ENCODE measurements at places on chromosomes 5 and 9.

- DNase-seq = no peak
Measured at GRCh38 chr5:103621548-103621930, 59.0 kb upstream of the NUDT12 start.

DNA sequence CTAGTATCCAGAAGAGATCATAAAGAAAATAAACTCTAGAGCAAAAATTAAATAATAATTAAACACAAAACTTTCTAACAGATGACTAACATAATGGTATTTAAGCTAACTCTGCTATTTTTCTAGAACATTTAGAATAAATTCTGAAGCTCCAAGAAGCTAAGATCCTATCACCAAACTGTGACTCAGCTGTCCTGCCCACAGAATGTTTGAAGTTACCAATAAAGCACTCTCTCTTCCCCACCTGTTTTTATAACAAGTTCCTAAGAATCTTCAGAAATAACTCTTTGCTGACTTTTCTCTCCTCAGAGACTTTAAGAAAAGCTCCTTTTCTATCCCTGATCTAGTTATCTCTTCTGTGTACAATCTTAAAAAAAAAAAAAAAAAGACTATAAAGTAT is 6.0 kb upstream of the EFNA5 start:
- DNase-seq = no peak

DNA sequence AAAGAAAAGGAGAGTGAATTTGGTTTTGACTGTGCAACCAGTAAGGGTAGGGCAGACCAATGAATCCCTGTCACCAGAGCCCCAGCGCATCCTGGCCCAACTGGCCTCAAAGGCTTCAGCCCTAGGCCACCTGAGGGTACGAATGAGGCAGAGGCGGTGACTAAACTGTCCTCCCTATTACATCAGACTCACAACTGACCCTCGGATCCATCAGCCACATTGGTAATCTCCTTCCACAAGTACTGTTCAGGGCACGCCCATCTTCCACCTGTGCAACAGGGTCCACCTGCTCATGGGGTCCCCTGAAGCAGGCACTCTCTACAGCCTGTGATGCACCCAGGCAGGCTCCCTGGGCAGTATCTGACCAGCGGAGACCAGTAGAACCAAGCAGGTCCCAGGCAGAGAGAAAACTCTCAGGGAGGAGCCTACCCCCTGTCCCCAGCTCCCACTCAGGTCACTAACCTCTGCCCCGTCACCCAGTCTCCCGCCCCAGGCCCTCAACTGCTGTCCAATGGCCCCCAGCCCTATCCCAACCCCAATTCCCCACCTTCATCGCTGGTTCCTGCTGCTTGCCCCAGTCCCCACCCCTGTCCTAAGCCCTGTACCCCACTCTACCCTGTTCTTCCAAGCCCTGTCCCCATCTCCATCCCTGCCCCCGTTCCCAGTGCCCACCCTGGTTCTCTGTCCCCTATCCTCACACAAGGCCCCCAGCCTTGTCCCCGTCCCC is 904 bp downstream of the EDF1 start:
- no peak for DNase-seq

GRCh38 chr9:23041466-23041865 is 594.8 kb downstream of the DMRTA1 start:
- DNase-seq = no peak

GRCh38 chr5:133247881-133248624 is 196.2 kb downstream of the HSPA4 start:
- no peak for DNase-seq

DNA sequence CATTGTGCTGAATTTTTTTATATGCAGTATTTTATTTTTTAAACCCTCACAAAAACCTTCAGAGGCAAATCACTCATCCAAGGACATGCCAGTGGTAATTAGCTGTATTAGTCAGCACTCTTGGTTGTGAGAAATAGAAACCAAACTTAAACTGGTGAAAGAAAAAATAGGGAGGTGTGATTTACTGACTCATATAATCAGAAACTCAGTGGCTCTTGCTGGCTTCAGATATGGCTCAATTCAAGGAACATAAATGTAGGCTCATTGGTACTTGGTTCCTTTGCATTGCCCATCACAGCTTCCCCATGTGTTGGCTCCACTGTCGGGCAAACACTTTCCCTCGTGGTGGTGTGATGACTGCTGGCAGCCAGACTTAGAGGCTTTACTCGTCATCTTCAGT is 497.2 kb downstream of the MAT2B start:
- DNase-seq = no peak

DNA sequence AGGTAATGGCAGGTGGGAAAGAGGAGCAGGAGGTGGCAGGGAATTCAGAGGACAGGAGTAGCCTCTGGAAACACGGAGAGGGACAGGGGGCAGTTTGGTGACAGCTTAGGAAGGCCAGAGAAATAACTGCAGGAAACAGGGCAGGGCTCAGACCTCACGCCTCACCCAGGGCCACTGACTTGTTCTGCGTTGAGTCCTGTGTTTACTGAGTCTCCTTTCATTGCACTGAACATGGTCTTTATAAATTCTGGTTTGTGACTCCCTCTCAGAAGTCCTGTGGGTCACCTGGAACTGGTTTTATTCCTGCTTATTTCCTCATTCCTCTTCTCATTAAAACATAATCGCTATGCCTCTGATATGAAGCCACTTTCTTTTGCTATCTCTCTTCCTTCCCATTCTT is 55.2 kb upstream of the ZNF622 start:
- DNase-seq = no peak

- DNase-seq = no peak
Measured at GRCh38 chr5:32088214-32088613, 85.9 kb downstream of the GOLPH3 start.

- DNase-seq = no peak
Measured at GRCh38 chr5:134503088-134503936, 22.2 kb upstream of the JADE2 start.

DNA sequence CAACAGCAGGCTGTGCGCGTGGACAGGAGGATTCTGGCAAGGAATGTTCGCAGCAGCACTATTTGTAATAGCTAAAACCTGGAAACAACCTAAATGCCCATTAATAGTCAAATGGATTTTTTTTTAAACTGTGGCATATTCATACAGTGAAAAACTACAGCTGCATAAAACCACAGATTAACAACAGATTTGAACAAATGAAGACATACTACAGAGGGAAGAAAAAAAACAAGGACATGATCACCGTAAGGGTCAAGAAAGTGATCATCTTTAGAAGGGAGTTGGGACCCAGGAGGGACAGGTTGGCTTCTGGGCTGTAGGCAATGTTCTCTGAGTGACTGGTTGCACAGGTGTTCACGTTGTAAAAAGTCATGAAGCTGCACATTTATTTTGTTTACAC is 1.2 kb upstream of the TMOD1 start:
- DNase-seq = no peak

GRCh38 chr9:122364783-122365150 is 6.1 kb upstream of the PTGS1 start:
- DNase-seq = no peak

DNA sequence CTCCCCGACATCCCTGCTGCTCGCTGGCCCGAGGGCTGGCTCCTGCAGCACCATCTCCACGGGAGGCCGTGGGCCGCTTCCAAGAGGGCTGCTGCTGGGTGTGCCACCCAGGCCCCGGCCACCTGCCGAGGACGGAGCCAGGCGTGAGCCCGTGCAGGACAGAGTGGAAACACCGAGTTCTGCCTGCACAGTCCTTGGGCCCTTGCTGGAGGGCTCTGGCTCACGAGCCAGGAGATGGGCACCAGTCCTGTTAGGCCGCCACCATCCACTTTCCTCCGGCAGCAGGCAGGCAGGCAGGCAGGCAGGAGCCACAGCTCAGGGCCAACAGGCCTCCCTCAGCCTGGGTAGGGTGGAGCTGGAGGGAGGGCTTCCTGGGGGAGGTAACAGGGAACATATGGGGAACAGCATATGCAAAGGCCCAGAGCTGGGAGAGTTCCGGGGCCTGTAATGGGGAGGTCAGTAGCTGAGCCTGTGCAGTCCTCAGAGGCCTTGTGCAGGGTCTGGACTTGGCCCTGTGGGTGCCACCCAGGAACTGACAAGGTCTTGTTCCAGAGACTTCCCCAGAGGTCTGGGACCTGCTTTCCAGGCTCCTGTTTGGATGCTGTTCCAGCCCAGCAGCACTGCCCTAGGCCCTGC is 31.9 kb downstream of the RXRA start:
- no peak for DNase-seq

DNA sequence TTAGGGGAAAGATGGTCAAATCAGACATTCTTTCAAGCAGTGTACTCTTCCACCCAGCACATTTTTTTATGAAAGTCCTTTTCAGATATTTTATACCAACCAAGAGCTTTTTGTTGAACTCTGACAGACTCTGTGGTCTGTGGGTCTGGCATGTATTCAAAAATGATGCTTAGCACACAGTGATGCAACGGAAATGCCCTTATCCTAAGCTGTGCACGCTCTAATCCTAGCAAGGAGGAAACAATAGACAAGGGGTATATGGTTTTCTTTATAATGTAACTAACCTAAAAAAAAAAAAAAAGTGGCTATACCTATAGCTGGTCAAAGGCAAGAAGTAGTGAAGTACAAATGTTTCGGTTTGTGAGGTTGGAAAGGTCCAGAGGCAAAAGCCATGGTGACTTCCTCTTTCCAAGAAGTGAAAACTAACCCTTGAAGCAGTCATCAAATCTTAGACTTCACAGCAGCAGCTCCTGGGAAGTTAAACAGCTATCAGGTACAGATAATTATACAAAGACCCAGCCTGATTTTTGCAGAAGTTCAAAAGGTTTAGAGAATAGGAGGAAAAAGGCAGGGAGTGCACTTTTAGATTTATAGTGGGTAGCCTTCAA is 82.5 kb downstream of the SEMA6A start:
- no peak for DNase-seq

DNA sequence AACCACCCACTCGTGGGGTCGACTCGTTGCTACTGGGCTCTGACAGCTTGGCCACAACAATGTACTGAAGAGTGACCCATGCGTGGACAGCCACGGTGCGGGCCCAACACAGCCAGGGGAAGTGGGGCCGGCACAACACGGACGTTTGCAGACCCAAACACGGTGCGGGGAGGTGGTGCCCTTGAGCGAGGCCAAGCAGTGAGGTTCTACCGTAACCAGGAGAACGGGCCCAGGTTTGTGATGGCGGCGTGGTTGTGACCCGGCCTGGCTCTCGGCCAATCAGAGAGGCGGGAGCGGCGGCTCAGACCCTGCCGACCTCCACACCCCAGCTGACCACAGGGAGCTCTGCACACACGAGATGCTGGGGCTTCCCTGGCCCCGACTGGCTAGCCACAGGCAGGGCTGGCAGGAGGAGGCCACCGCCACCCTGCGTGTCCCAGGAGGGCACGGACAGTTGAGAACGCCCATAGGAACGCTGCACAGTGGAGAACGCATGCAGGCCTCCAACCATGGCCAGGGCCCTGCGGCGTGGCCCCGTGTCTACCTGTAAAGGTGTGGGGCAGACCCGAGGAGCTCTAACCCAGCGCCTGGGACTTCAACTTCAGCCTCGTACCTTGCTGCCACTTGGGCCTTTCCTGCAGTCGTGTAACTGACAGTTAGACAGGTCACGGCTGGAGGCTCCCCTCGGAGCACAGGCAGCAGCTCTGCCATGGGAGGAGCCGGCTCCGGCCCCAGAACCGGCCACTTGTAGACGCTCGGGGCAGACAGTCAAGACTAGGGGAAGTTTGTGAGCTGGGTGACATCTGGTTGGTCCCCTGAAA is 13.7 kb downstream of the BRD3 start:
- DNase-seq = no peak

DNA sequence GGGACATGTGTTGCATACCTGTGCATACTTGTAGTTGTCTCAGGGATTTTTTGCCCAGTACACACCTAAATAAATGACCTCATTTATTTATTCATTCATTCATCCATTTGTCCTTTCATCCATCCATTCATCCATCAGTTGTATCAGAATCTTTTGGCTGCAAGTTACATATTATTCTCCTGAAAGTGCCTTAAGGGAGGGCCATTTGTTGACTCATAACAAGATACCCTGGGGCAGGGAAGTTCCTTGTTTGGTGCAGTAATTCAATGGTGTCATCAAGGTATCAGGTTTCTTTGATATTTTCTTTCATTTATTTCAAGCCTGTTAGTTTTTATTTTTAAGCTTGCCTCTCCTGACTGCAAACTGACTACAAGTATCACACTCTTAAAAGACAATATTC is 597.9 kb upstream of the TLE4 start:
- no peak for DNase-seq

GRCh38 chr5:108567429-108567828 is 180.3 kb upstream of the FER start:
- no peak for DNase-seq

DNA sequence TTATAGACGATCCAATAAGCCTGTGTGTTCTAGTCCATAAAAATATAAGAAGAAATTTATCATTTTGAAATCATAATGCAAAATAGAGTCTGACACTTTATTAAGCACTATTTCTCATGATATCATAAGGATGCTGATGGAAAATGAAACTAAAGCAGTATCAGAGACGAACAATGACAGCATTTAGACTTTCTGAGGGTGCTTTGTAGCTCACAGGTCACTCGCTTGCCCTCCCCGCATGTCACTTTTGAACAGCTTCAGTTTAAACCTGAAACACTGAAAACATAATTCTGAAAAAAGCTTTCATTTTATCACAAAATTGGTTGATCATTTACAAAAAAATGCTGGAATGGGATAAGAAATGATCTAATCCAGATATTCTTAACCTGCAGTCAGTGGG is 247.1 kb downstream of the EBF1 start:
- no peak for DNase-seq

- DNase-seq = no peak
Measured at GRCh38 chr5:119136666-119137318, 65.9 kb downstream of the DMXL1 start.

- no peak for DNase-seq
Measured at GRCh38 chr5:163509291-163509951, 4.0 kb downstream of the MAT2B start.

DNA sequence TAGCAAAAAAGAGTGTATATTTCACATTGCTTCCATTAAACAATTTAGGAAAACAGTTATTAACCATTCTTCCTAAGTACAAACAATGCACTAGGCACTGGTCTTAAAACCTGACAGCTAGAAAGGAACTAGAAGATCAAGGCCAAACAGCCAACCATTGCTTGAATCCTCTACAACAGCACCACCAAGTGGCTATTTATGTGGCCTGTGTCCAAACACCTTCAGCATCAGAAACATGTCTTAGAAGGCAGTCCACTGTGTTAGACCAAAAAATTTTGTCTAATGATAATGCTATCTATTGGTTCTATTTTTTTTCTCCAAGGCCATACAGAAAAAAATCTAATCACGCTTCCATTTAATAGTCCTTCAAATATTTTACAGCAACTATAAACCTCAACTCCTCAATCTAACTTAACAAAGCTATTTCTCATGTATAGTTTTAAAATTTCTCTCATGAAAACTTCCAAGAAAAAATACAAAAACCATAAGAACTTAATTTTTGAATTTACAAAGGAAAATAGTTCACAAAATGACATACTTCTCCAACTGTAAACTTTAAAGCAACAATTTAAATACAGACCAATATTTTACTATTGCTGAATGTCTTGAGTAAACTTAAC is 36.1 kb downstream of the CAAP1 start:
- no peak for DNase-seq

DNA sequence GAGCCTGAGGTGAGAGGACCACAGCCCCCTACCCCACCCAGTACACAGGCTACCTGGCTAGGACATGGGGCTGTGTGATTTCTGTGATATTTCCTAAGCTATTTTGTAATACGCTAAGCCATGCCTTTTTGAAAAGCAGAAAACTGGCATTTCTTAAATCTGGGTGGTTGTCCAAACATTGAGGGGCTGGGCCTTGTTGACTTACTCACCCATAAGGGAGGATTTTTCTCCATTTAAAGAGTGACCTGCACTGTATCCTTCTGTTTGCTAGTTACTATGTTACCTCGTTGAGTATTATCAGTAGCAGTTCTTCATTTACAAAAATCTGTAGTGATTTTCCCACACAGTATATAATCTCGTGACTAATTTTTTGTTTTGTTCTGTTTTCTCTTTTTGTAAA is 117.5 kb upstream of the OTULINL start:
- no peak for DNase-seq

GRCh38 chr9:33517373-33517772 is 6.7 kb upstream of the ANKRD18B start:
- DNase-seq = no peak

Data from cortex of kidney (tissue), 1 donor.